ENCODE measurements at places on chromosomes 16 and 17. TPM values are rescaled to one million over a fixed set of nuclear protein-coding genes. Genes with fewer than 3 reads are reported as not detected.

The RAD51C gene
- 21.1 TPM for total RNA-seq

GRCh38 chr17:43768943-43769342 is 9.8 kb downstream of the DUSP3 start:
- no peak for DNase-seq

The PSME3 gene
- 72.4 TPM for total RNA-seq

DNA sequence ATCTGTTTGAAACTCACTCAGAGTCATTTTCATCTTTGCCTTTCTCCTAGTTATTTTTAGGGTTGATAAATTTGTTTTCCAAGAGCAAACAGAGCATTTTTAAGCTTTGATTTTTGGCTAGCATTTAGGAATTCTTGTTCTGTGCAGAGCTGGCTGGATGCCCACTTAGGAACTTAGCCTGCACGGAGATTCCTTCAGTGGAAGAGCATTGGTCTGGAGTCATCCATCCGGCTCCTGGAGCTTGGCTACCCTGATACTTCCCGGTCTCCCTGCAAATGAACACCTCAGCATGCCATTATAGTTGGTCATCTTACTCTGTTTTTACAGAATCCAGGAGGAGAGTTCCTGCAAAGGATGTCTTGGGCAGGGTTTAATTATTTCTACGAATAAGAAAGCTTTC is 57.1 kb downstream of the SPECC1 start:
- DNase-seq = peak; percentile 80

DNA sequence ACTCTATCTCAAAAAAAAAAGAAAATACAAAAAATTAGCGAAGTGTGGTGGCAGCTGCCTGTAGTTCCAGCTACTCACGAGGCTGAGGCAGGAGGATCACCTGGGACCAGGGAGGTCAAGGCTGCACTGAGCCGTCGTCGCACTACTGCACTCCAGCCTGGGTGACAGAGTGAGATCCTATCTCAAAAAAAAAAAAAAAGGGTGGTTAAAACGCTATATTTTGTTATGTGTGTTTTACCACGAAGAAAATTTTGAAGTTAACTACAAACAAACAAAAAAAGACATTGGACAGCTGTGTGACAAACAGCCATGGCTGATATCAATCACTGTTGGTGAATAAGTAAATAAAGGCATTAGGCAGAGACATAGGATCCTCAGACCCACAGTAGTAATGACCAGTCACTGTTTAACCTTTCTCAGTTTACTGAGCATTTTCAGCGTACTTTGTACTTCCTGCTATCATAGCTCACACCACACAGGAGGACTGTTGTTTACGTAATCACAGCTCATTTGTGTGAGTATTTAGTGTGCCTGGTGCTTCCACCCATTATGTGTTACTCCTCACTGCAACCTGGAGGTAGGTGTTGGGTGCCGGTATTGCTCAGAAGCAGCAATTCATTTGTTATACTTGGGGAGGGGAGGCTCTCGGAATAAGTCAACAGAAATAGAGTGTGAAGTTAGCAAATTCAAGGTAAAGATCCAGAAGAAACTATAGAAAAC is 55.4 kb downstream of the COPRS start:
- peak; percentile 52 for DNase-seq

- DNase-seq = no peak
Measured at GRCh38 chr17:3546997-3547396, 10.6 kb downstream of the TRPV3 start.

DNA sequence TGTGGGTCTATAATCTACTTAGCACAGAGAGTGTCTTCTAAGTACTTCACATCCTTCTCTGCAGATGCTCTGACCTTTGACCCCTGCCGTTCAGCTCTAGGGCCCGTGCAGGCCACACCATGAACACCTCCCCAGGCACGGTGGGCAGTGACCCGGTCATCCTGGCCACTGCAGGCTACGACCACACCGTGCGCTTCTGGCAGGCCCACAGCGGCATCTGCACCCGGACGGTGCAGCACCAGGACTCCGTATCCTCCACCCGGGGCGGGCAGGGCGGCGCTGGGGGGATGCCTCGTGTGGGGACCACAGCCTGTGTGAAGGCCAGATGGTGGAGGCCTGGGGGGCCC is 686 bp downstream of the MLST8 start:
- no peak for DNase-seq
